ENCODE measurements at places on chromosomes 5 and 9.

DNA sequence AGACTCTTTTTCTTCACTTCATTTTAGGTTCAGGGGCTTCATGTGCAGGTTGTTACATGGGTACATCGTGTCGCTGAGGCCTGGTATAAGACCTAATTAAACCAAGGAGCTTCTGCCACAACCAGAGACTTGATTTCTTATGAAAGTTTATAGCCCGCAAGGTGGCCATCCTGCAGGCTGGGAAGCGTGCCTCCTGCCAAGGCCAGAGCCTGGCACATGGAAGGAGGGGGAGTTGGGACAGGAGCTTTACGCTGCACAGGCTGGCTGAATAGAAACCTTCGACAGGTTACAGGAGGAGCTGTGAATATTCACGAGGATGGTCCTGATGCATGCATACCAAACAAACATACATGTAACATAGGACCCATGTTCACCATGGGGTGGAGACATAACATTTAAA lies 50.1 kb upstream of the SIMC1 start:
- no peak for DNase-seq

GRCh38 chr5:127596501-127596900 lies 52.4 kb upstream of the CTXN3 start:
- DNase-seq, result no peak

DNA sequence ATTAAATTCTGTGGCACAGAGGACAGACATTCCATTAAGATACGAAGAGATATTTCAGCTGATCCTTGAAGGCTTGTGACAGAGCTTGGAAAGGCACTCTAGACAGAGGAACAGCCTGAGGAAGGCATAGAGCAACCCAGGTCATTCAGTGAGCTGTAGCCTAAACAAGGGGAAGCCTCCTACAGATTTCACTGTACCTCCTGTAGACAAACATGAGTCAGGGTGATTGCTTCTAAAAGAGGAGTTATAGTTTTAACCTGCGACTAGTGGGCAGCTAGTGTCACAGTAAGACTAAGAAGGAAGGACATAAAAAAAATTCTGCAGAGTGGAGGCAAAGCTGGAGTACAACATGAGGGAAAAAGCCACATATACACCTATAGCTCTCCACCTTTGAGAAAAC lies 43.5 kb upstream of the ANKDD1B start:
- DNase-seq, result peak; percentile 26

GRCh38 chr5:137954131-137954879 lies 65.0 kb downstream of the PKD2L2 start:
- DNase-seq, result peak; percentile 21

GRCh38 chr5:147504011-147504410 lies 5.9 kb downstream of the DPYSL3 start:
- DNase-seq, result no peak

DNA sequence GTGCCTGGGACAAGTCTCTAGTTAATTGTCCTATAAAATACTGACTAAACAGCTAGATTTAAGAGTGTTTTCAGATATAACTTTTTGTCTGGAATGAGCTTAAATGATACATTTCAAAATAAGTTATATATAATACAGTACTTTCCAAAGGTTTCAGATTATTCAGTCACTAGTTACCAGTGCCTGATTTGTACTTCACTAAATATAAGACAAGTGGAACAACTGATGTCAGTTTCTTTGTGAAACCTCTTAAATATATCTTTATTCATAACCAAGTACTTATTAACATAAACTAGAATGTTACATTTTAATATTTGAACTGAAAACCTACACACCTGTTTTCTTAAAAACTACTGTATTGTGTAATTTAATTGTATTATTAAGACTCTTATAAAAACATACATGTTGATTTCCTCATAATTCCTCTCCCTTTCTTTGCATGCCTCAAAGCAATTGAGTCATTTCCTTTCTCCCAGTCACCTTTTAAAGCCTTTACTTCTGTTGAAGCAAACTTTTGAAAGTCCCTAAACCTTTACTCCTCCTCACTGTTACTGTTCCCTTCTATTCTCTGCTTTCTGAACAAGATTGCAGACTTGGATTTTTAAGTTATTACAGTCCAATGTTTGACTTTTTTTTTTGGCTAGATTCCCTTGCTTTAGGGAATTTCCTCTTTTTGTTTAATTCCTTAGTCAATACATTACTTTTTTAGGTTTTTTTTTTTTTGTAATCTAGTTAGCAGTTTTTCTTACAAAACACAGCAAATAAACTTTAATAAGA lies 8.7 kb upstream of the SEMA6A start:
- DNase-seq, result no peak

DNA sequence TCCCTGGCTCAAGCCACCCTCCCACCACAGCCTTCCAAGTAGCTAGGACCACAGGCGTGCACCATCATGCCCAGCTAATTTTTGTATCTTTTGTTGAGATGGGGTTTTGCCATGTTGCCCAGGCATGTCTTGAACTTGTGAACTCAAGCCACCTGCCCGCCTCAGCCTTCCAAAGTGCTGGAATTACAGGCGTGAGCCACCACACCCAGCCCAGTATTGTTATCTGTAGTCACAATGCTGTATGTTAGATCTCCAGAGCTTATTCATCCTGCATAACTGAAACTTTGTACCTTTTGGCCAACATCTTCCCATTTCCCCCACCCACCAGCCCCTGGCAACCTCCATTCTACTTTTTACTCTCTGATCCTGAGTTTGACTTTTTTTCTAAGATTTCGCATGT lies 37.5 kb downstream of the CREBRF start:
- no peak for DNase-seq

DNA sequence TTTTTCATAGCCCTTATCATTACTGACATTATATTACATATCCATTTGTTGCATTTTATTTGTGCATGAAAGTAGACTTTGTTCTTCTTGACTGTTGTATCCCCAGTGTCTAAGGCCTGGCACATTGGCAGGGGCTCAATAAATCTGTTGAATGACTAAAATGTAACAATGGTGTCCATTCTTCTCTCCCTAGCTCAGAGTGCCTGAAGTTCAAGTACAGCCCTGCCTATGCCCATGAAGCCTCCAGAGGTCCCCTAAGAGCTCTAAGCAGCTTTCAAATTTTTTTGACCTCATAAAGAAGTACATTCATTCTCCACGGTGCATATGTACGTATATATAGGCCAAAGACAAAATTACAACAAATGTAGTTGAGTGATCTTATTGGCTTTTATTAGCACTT lies 4.2 kb upstream of the BSPRY start:
- no peak for DNase-seq

GRCh38 chr5:138601444-138601843 lies 26.2 kb upstream of the HSPA9 start:
- DNase-seq, result no peak

DNA sequence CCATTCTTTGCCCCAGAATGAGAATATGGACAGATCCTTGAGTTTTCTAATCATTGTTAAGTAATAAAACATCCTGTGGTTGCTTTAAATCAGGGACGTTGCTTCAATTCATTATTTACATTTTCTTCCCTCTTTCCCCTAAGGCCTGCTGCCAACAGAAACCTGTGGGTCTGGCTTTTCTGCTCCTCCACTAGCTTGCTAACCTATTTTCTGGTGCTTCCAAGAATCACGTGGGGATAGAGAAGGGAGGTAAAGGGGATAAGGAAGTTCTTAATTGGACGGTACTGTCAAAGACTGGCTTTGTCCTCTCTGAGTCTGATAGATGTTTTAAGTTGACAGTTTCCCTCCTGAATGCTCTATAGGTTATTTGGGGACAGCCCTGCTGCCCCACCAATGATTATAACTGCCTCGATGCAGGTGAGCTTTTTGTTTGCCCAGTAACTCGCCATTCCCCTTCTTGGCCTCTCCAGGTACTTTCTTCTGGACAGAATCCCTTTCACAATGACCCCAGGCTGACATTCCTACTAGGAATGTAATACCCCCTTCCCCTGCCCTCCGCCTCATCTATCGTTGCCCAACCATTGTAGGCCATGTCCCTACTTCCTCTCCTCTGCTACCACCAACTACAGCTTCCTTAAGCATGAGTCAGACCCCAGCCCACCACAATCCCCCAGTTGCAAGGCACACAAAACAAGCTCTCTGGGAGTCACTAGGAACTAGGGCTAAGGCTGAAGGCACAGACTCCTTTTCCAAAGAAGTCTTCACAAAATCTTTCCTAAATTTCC lies 19.9 kb upstream of the CPEB4 start:
- peak; percentile 87 for DNase-seq

All from mesendoderm (in vitro differentiated cells).